Lung (tissue), 17 donors: ENCODE measurements at places on chromosomes 5 and 9.

- no peak for DNase-seq
Observed at GRCh38 chr5:1208221-1208742, 6.9 kb downstream of the SLC6A19 start.

DNA sequence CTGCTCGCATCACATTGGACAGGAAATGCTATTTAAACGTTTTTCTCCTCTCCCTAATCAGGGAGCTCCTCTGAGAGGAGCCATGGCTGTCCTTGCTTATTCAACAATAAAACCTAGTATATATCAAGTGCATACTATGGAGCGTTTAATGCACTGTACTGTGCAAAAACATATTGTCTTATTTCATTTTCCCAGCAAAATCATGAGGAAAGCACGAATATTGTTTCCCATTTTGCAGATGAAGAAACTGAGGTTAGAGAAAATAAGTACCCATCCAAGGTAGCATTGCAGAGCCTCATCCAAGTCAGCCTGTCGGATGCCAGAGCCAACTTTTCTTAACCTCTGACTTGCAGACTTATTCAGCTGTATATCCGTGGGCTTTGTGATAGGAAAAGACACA is 7.6 kb upstream of the EBF1 start:
- DNase-seq: no peak

GRCh38 chr5:158840193-158840592 is 259.5 kb downstream of the EBF1 start:
- DNase-seq: peak; percentile 10

DNA sequence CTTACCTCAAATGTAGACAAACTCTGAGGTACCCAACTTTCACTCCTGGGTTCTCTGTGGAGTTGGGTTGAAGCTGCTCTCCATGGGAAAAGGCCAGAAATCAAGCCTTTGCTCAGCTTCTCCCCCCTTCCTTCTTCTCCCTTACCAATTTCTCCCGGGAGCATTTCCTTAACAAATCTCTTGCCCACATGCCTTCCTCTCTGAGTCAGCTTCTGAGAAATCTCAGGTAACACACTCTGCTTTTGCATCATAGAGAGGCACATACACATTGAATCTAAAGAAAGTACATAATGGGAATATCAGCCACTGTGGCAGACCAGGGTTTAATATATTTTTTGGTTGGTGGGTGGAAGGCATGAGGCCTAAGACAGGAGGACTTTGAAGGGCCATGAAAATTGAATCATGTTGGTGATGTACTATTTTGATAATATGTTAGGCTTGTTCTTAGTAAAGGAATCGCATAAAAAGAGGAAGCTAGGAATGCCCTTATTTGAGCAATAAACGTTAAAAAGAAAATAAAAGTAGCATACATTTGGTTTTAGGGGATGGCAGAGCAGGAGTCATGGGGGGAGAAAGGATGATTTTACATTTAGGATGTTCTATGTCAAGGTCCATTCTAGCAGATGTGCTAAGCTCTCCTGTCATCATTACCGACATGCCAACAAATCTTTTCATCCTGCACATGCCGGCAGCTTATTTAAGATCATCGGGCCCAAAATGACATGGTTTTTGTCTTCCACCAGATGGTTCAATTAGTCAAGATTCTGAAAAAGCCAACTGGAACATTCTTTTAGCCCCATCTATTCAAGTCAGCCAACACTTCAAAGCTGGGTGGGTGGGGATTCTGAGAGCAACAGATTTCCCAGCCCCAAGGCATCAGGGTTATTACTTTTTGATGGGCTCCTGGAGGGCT is 199.5 kb upstream of the CLINT1 start:
- no peak for DNase-seq

DNA sequence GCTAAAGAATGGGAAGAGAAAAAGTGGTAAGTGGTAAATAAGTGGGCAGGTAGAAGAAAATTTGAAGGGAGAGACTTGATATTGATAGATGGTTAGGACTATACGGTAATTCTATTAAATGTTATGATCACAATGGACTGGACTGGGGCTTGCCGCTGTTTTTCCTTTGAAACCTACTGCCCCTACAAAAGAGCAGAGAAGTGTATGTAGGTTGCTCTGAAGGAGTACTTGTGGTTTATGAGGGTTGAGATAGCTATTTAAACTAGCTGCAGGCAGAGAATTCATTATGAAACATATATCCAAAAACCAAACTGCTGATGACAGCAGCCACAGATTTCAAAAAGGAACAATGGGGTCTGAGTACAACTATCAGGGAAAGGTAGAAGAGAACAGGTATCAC is 16.8 kb upstream of the HK3 start:
- no peak for DNase-seq
